Left ventricle myocardium inferior (tissue), 1 donor: ENCODE measurements at places on chromosomes 6 and 20. TPM values are rescaled to one million over a fixed set of nuclear protein-coding genes. Genes with fewer than 3 reads are reported as not detected.
A peak's percentile ranks its signal among the peaks of the same experiment; 100 is the strongest.

DNA sequence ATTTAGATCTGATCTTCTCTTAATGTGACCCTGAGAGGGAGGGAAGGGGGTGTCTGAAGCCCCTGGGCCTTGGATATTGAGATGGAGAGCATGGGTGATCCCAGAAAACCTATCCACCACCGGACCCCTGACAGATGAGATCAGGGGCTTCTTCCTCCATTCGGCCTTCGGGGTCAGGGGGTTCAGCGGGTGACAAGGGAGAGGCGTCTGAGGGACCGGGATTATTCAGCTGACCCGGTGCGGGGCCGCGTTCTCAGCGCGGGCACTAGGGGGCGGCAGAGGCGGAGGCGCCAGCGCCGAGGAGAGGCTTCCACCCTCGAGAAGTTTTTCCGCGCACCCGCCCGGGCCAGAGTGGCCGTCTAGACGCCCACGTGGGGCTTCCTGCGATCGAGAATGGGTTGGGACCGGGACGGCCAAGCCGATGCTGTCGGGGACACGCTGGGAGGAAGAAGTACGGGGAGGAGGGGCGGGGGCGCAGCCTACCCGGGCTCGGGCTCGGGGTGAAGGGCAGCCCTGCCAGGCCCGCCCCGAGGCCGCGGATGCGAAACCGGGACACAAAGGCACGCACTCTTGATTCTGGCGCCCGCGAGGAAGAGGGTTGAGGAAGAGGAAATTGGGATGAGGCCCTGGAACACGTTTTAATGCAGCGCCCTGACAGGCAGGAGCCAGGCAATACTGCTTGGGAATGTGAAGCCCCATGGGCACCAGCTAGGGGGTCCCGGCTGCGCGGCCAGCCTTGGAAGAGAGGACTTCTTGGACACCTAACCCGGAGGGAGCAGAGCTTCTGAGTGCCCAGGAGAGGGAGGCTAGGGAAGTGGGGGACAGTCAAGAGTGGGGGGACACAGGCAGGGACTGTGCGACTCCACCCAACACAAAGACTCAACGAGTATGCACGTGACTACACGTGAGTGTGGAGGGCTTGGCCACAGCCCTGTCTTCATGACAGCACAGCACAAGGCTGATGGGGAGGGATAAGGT is 30.6 kb downstream of the COL11A2 start:
- DNase-seq, result peak; percentile 85
- H3K27ac ChIP-seq, result peak overlapping the region; percentile 43
- H3K4me3 ChIP-seq, result peak overlapping the region; percentile 67
- peaks cover 16% of the 10 kb centered on the region for H3K4me1 ChIP-seq

DNA sequence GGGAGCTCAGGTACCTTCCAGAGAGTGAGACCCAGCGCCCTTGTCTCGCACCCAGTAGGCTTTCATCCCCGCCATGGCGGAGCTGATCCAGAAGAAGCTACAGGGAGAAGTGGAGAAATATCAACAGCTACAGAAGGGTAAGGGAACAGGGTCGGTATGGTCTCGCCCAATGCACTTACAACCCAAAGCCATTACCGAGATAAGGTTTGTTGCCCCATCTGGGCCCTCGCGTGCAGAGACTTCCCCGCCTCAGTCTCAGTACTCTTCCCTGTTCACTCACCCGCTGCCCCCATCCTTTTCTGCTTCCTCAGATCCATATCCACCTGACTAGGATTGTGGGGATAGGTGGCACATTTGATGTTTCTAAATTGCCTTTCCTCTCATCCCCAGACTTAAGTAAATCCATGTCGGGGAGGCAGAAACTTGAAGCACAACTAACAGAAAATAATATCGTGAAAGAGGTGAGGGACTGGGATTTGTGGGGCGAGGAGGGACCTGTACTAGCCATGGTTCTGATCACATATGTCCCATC is 449 bp downstream of the PFDN6 start:
- no peak for DNase-seq
- H3K4me3 ChIP-seq, result peak overlapping the region; percentile 83
- peaks cover 34% of the 10 kb centered on the region for H3K4me1 ChIP-seq
- H3K27me3 ChIP-seq, result no peaks in the 10 kb centered on the region

DNA sequence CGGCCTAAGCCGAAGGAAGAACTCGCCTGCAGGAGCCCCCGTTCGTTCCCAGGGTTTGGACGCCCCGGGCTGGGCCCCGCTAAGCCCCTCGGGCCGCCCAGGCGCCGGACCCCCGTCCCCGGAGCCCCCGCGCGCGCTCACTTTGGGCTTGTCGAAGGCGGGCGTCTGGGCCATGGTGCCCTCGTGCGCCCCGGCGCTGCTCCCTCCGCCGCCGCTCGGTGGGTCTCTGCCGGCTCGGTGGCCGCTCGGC is 140 bp downstream of the ADA start:
- H3K36me3 ChIP-seq, result no peaks in the 10 kb centered on the region
- DNase-seq, result no peak
- no peaks in the 10 kb centered on the region for H3K27me3 ChIP-seq

GNMT gene
- total RNA-seq, result 0.77 TPM

DNA sequence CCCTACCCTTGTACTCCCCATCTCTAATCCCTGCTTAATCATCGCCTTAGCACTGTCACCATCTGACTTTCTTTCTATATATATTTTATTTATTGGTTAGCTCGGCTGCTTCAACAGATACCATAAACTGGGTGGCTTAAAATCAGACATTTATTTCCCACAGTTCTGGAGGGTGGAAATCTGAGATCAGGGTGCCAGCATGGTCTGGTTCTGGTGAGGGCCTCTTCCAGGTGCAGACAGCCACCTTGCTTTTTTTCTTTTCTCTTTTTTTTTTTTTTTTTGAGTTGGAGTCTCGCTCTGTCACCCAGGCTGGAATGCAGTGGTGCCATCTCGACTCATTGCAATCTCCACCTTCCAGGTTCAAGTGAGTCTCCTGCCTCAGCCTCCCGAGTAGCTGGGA is 127.5 kb upstream of the ESR1 start:
- peaks cover 18% of the 10 kb centered on the region for H3K27me3 ChIP-seq
- H3K4me3 ChIP-seq, result no peak overlapping the region
- no peaks in the 10 kb centered on the region for H3K36me3 ChIP-seq
- peaks cover 4% of the 10 kb centered on the region for H3K4me1 ChIP-seq
- DNase-seq, result no peak

DNA sequence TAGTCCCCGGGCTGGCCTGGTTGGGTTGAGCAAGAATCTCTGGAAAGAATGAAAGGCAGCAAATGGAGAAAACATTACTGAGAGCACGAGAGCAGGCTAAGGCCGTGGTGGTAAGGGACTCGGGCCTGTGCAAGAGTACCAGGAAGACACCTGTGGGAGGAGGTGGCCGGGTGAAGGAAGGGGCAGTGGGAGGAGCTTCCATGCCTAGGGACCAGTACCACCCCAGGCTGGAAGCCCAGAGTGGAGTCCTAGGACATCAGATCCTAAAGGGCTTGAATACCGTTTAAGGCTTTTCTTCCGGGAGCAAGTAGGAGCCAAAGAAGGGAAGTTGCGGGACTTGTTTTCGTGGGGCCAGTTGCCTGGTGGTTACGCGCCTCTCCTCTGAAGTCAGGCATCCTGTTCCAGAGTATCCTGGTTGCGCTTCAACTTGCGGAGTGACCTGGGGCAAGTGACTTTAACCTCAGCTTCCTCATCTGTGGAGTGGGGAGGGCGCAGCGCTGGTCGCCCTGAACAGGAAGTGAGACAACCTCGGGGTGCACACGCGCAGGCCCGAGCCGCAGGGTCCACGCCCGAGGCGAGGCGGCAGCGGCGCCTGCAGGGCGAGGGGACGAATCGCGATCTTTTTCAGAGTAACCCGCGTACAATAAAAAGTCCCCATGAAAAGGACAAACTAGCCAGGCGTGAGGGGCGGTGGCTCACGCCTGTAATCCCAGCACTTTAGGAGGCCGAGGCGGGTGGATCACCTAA is 1.1 kb upstream of the TPD52L2 start:
- H3K4me3 ChIP-seq, result peak overlapping the region; percentile 98
- H3K27me3 ChIP-seq, result no peaks in the 10 kb centered on the region
- peak overlapping the region; percentile 97 for H3K27ac ChIP-seq
- H3K36me3 ChIP-seq, result peaks cover 23% of the 10 kb centered on the region

- H3K27me3 ChIP-seq, result no peaks in the 10 kb centered on the region
- peaks cover 32% of the 10 kb centered on the region for H3K4me1 ChIP-seq
- H3K36me3 ChIP-seq, result no peaks in the 10 kb centered on the region
- no peak overlapping the region for H3K27ac ChIP-seq
- no peak for DNase-seq
- H3K4me3 ChIP-seq, result no peak overlapping the region
Observed at GRCh38 chr6:46215213-46215612, 44.4 kb upstream of the ENPP5 start.

DYNLT2 gene
- total RNA-seq, result 0.66 TPM

GRCh38 chr20:10111959-10112250 is 77.1 kb downstream of the ANKEF1 start:
- H3K27ac ChIP-seq, result no peak overlapping the region
- DNase-seq, result no peak
- no peaks in the 10 kb centered on the region for H3K4me1 ChIP-seq
- no peak overlapping the region for H3K4me3 ChIP-seq
- H3K36me3 ChIP-seq, result no peaks in the 10 kb centered on the region

- no peaks in the 10 kb centered on the region for H3K36me3 ChIP-seq
- H3K27me3 ChIP-seq, result no peaks in the 10 kb centered on the region
- DNase-seq, result no peak
- no peak overlapping the region for H3K4me3 ChIP-seq
Observed at GRCh38 chr6:128657181-128657580, 136.8 kb upstream of the PTPRK start.

DNA sequence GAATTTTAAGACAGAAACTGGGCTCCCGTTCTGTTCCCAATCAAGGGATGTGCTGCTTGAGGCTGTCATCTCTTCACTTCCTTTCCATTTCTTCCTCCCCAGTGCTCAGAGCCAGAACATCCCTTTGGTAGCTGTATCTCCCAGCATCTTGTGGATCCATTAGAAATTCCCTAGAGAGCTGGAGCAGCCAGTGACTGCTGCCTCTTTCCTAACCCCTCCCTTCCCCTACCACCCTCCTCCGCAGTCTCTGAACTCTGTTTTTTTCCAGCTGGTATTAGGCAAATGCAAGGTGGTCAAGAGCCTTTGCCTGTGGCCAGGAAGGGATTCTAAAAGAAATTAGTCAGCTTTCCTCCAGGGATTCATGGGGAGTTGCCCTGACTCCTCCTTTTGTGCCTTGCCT is 208.0 kb downstream of the EYA2 start:
- H3K36me3 ChIP-seq, result no peaks in the 10 kb centered on the region
- no peak overlapping the region for H3K4me3 ChIP-seq
- no peak for DNase-seq
- peak overlapping the region; percentile 52 for H3K27ac ChIP-seq

FAXC gene
- 0.49 TPM for total RNA-seq

UST gene
- 3.3 TPM for total RNA-seq
